ENCODE measurements at places on chromosomes 5 and 9.

- DNase-seq: peak; percentile 10
Observed at GRCh38 chr5:151002250-151002649, 18.1 kb upstream of the GPX3 start.

DNA sequence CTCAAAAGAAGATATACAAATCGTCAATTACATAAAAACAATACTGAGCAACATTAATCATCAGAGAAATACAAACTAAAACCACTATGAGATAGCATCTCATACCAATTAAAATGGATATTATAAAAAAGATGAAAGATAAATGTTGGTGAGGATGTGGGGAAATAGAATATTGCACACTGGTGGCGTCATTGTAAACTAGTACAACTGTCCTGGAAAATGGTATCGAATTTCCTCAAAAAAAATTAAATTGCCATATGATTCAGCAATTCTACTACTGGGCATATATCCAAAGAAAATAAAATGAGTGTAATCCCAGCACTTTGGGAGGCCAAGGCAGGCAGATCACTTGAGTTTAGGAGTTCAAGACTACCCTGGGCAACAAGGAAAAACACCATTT is 326.0 kb upstream of the FTMT start:
- DNase-seq: no peak

DNA sequence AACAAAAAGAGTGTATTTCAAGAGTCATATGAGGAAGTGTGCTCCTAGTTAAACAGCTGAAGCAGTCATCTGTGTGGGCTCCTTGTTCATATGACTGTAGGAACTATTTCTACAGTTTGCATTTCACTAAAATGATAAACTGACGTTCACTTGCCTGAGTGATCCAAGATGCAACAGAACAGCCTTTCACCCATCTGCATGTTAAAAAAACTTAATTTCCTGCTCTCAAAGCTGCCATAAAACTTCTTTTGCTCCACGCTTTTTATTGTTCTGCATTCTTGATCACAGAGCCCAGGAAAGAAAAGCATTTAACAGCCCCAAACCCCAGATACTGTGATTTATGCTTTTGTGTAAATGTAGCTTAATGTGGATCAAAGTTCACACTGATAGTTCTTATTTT is 43.9 kb downstream of the ZNF608 start:
- peak; percentile 27 for DNase-seq

GRCh38 chr9:93902780-93903655 is 52.1 kb downstream of the BARX1 start:
- DNase-seq: no peak

Measured in fibroblast of skin of left quadriceps (primary cell).